ENCODE measurements at places on chromosomes 4 and X. TPM values are rescaled to one million over a fixed set of nuclear protein-coding genes. Genes with fewer than 3 reads are reported as not detected.

CCKAR gene
- total RNA-seq = not detected

ZFX gene
- total RNA-seq = 90.0 TPM

MAGEH1 gene
- 10.0 TPM for total RNA-seq

HTR2C gene
- total RNA-seq = not detected

DNA sequence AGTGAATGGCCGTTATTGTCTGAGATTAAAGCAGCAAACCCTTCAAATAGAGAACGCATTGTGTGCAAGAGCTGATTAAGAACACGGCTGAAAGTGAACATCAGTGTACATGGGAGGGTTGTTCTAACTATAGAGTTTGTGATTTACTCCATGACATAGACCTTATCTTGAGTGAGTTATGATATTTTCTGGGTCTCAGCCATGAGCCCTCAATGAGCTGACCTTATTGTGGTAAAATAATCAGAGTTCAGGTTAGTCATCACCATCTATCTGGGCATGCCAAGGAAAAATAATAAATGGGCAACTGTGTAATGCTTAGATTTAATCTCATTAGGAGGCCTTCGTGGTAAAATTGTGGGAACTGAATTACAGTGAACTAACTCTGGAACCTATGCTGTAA is 33.2 kb upstream of the CLDN24 start:
- no peak for DNase-seq
- peaks cover 2% of the 10 kb centered on the region for H3K4me1 ChIP-seq
- no peaks in the 10 kb centered on the region for H3K27me3 ChIP-seq
- H3K4me3 ChIP-seq = no peak overlapping the region

DNA sequence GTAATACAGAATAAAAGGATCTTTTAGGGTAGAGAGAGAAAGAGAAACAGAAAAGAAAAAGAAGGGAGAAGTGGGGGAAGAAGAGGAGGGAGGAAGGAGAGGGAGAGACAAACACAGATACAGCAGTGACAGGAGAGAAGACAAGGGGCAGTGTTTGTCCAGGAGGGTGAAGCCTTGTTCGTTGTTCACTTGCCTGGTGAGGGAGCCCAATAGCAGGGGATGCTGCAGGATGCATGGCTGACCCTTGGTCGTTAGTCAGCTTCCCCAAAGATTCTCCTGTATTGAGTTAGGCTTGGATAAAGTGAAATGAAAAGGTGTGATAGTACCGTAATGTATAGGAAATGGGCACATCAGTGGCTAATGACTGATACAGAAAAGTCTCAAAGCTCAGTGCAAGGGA is 403.7 kb downstream of the IL15 start:
- no peak overlapping the region for H3K4me3 ChIP-seq
- no peaks in the 10 kb centered on the region for H3K27me3 ChIP-seq
- H3K4me1 ChIP-seq = peaks cover 9% of the 10 kb centered on the region
- H3K27ac ChIP-seq = no peak overlapping the region

GRCh38 chr4:188841523-188841922 is 702.3 kb downstream of the TRIML1 start:
- no peak overlapping the region for H3K4me3 ChIP-seq
- no peak overlapping the region for H3K27ac ChIP-seq
- peaks cover 9% of the 10 kb centered on the region for H3K4me1 ChIP-seq
- H3K27me3 ChIP-seq = no peaks in the 10 kb centered on the region
- no peaks in the 10 kb centered on the region for H3K36me3 ChIP-seq

DNA sequence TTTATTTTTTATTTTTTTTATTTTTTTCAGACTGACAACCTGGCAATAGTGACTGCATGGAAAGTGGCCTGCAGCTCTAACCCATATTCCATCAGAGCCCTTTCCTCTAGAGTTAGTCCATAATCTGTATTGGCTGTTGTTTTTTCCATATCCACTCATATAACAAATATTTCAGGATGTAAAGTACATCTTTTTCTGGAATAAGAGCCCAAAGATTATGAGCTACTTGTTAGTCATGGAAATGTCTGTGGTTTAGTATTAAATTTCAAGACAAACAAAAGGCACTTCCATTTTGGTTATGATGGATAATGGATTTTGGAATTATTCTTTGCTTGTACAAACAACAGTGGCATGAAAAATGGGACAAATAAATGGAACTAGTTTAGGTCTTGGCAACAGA is 296.0 kb upstream of the HS3ST1 start:
- peaks cover 8% of the 10 kb centered on the region for H3K27me3 ChIP-seq
- peaks cover 19% of the 10 kb centered on the region for H3K4me1 ChIP-seq
- H3K36me3 ChIP-seq = no peaks in the 10 kb centered on the region
- no peak overlapping the region for H3K4me3 ChIP-seq
- DNase-seq = no peak
- peak overlapping the region; percentile 38 for H3K27ac ChIP-seq

DNA sequence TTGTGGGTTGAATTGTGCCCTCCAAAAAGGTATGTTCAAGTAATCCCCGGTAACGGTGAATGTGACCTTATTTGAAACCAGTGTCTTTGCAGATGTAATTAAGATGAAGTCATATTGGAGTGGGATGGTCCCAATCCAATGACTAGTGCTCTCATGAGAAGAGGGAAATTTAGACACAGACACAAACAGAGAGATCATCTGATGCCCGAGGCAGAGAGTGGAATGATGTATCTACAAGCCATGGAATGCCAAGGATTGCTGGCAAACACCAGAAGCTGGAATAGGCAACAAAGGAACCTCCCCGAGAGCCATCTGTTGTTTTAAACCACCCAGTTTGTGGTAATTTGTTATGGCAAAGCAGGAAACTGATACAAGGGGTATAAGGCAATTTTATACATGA is 35.1 kb downstream of the RPS6KA3 start:
- peaks cover 4% of the 10 kb centered on the region for H3K4me1 ChIP-seq
- H3K4me3 ChIP-seq = no peak overlapping the region
- H3K27me3 ChIP-seq = no peaks in the 10 kb centered on the region
- peaks cover 26% of the 10 kb centered on the region for H3K36me3 ChIP-seq

DNA sequence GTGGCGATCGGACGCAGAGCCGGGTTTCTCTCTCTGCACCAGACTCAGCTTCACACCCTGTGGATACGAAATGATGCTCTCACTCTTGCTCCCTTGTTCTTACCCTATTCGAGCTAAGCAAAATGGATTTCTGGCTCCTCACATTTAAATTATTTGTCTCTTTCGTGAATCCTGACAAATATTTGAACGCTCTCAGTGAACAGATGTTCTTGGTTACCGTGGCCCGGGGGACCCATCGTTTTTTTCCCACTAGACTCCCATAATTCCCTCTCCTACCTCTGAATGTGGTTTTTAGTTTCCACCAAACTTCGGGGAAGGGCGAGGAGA is 630 bp downstream of the SMARCA5 start:
- H3K36me3 ChIP-seq = peaks cover 23% of the 10 kb centered on the region
- H3K27ac ChIP-seq = peak overlapping the region; percentile 100
- peak overlapping the region; percentile 99 for H3K4me3 ChIP-seq
- H3K4me1 ChIP-seq = peaks cover 32% of the 10 kb centered on the region
- peaks cover 16% of the 10 kb centered on the region for H3K27me3 ChIP-seq

GRCh38 chr4:10013722-10014121 is 7.6 kb downstream of the SLC2A9 start:
- H3K4me3 ChIP-seq = no peak overlapping the region
- H3K4me1 ChIP-seq = no peaks in the 10 kb centered on the region
- no peaks in the 10 kb centered on the region for H3K36me3 ChIP-seq
- no peak overlapping the region for H3K27ac ChIP-seq

DNA sequence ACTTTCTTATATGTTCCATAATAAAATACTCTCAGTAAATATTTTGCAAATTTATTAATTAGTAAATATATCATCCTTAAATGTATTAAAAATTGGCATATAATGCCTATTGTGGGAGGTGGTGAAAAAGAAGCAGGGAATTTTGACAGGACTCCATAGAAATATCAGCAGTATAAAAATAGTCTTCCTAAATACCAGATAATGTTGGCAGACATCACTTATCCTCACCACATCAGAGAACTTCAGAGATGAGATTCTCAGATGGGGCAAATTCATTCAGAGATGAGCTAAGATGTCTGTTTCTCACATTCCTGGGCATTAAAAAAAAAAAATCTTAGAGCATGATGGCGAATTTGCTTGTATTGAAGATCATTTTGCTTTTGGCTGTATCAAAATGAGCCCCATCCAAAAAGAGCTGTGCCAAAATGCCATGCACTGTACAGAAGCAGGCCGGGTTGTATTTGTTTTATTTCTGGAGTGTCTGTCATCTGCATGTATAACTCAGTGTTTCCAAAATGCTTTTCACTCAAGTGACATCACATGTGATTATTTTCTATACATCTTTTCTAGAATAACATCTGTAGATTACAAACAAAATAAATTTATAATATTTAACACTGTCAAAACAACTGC is 41.7 kb downstream of the ATP8A1 start:
- DNase-seq = no peak
- no peak overlapping the region for H3K4me3 ChIP-seq
- no peaks in the 10 kb centered on the region for H3K4me1 ChIP-seq
- H3K27ac ChIP-seq = no peak overlapping the region
